ENCODE measurements at places on chromosomes 4 and X. TPM values are rescaled to one million over a fixed set of nuclear protein-coding genes. Genes with fewer than 3 reads are reported as not detected.

Gene CYTL1
- 1.7 TPM for polyA plus RNA-seq

Gene BTC
- polyA plus RNA-seq: 1.2 TPM

Gene RRH
- polyA plus RNA-seq: not detected

Gene F8
- polyA plus RNA-seq: 3.8 TPM

Gene KCND1
- polyA plus RNA-seq: 0.15 TPM

Gene MAB21L2
- not detected for polyA plus RNA-seq

Gene TMEM128
- 18.5 TPM for polyA plus RNA-seq
